ENCODE measurements at places on chromosomes 7 and 10.

GRCh38 chr10:30046476-30046875 lies 12.9 kb downstream of the JCAD start:
- DNase-seq, result no peak

GRCh38 chr7:107461938-107462533 lies 7.8 kb upstream of the GPR22 start:
- DNase-seq, result no peak

- DNase-seq, result peak; percentile 42
Measured at GRCh38 chr7:55533050-55533728, 39.1 kb downstream of the VOPP1 start.

GRCh38 chr10:15740261-15740660 lies 20.5 kb upstream of the ITGA8 start:
- DNase-seq, result no peak

GRCh38 chr10:100912605-100913469 lies at the start of gene SLF2:
TSS of gene SLF2 (plus strand) at chr10:100912963. CDS start at chr10:100913111, 148 bp downstream.
- DNase-seq, result peak; percentile 78

GRCh38 chr10:97459111-97459510 lies 13.1 kb downstream of the ZDHHC16 start:
- no peak for DNase-seq

DNA sequence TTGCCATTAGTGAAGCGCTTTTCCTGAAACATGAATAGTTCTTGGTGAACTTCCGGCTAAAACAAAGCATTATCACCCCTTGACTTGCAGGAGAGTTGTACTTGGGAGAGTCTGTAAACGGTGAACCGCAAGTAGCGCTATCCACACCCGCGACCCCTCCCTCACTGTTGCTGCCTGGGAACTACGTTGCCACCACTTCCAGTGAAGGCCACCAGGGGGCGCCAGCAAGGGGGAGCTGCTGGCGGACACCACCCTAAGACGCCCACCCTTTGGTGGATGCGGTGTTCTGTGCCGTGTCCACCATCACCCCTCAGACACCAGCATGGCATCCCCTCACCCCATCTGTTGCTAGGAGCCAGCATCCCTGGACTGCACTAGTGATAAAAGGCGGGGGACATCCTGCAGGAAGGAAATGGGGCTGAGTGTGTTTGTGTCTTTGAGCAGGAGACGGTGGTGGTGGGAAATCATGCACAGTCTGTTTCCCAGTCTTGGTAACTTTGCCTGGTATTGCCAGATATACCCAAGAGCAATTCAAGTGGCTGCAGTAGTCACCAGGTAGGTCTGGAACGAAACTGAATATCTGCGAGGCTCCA lies 298.2 kb downstream of the FRMD4A start:
- DNase-seq, result peak; percentile 39

GRCh38 chr10:239109-239508 lies 103.9 kb downstream of the ZMYND11 start:
- no peak for DNase-seq

DNA sequence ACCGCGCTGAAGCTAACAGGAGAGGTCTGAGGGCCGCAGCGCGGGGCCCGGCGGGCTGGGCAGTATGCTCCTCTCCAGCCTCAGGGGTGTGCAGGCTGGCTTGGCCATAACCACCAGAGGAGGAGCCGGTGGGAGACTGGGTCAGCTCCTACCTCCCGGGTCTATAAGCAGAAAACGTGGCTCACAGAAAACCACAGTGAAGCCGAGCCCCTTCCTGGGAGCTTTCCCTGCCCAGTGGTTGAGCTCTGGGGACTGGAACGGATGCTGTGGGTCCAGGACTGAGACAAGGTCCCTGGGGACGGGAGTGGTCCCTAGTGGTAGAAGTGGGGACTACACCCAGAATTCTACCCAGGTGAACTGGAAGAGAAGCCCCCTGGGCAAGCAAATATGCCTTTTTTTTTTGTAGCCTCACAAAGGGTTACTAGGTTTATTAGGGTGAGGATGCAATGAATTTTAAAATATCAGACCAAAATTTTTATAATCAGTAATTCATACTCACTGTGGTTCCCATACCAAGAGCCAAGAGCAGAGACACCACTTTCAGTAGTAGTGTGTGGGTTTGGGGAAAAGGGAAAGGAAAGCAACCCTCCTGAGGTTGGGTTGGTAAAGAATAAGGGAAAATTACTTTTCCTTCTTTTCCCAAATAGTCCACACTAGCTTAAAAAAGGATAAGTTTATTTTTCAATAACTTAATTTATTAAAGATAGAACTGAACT lies 67.9 kb upstream of the PRKCQ start:
- DNase-seq, result peak; percentile 44

GRCh38 chr10:132866601-132867381 lies 75.6 kb downstream of the CFAP46 start:
- DNase-seq, result no peak

GRCh38 chr10:71138166-71138830 lies 74.1 kb upstream of the UNC5B start:
- no peak for DNase-seq

DNA sequence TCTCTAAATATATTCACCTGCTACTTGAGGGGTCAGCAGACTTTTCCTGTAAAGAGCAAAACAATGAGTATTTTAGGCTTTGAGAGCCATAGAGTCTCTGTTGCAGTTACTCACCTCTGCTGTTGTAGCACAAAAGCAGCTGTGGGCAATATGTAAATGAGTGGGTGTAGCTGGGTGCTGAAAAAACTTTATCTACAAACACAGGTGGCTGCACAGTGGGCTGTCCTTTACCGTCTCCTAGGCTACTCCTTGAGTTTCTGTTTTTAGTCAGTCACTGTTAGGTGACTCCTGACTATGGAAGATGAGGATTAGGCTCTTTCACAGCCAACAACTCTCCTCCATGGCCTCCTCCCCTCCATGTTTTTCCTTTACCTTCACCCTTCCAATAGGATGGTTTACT lies 286.1 kb upstream of the C7orf33 start:
- DNase-seq, result no peak

- DNase-seq, result no peak
Measured at GRCh38 chr10:72334196-72334824, 20.4 kb downstream of the DNAJB12 start.

DNA sequence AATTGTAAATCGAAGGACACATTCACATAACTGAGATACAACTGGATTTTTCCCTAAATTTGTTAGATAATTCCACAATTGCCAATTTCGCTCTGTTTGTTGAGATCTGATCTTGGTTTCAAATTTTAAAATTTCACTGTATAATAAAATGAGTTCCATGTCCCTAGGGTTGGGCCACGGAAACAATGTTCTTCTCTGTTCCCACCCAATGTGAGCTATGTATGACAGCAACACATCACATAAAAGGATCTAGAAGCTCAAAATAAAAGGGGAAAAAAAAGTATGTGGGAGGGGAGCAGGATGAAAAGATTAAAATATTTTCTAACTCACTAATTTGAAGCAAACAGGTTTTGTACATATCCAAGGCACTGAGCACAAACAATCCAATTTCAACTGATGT lies 287.8 kb upstream of the MKLN1 start:
- DNase-seq, result no peak

DNA sequence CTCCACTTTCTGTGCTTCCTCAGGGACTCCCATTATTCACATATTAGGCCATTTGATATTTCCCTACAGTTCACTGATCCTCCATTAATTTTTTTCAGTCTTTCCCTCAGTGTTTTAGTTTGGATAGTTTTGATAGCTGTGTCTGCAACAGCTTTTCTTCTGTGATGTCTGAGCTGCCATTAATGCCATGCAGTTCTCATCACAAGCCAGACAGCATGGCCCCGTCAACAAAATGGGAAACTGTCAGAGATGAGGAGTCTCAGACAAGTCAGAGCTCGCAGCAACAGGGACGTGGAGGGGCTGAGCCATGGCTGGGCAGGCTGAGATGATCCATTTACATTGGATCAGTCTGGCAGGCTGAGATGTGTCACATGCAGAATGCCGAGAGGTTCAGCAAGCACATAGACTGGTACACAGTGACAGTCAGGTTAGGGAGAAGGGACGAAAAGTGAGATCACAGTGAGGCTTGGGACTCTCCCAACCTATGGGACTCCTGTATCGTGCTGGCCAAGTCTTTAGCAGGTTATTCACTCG lies 65.4 kb downstream of the NPS start:
- no peak for DNase-seq

DNA sequence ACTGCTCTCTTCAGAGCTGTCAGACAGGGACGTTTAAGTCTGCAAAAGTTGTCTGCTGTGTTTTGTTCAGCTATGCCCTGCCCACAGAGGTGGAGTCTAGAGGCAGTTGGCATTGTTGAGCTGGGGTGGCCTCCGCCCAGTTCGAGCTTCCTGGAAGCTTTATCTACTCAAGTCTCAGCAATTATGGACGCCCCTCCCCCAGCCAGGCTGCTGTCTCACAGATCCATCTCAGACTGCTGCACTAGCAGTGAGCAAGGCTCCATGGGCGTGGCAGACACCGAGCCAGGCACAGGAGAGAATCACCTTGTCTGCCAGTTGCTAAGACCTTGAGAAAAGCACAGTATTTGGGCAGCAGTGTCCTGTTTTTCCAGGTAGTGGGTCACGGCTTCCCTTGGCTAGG lies 98.1 kb downstream of the SDHAF3 start:
- DNase-seq, result no peak

DNA sequence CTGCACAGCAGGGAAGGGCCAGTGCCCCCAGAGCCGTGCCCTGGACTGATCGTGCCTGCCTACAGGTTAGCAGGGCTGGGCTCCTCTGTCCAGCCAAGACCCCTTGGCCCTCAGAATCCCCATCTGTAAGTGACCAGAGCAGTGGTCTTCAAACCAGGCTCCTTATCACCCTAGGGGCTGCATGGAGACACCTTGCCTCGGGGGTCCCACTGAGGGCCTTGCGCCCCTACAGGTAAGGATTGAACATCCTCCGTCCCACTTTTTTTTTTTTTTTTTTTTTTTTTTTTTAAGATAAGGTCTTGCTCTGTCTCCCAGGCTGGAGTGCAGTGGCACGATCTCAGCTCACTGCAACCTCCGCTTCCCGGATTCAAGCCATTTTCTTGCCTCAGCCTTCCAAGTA lies 32.6 kb upstream of the RADIL start:
- no peak for DNase-seq

DNA sequence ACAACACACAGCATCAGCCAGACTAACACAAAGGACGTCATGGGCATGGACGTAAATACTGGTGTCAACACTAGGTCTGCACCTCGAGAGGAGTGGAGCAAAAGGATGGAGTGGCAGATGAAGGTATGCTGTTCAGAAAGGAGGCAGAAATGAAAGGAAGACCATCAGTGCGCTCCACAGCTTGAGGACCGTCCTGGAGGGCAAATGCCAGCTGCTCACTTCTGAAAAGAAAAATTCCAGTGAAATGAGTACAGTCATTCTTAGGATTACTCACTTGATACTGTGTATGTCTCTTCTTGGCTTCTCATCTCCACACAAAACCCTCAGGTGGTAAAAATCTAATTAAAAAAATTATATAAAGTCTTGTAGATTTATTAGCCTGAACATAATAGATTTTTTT lies 44.8 kb downstream of the EGFR start:
- no peak for DNase-seq

DNA sequence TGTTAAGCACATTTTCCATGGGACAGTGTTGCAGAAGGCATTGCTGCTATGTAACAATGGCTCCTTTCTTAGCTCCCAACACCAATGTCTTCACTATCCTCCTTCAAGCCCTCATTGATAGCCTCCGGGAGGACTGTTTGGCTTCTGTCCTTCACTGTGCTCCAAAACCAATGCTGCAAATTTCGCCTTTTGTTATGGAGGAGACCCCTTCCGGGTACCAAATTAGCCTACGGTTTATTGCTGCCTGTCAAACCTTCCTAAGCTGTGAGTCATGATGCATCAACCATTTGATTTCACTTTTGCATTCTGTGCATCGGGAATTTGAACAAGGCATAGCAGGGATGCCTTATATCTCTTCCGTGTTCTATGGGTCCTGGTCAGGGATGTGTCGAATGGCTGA lies 432.9 kb downstream of the GATA3 start:
- no peak for DNase-seq

- no peak for DNase-seq
Measured at GRCh38 chr7:81960026-81960425, 190.2 kb upstream of the HGF start.

GRCh38 chr10:48439031-48439430 lies 132.6 kb downstream of the MAPK8 start:
- DNase-seq, result no peak

GRCh38 chr10:118680197-118680596 lies 74.6 kb downstream of the CACUL1 start:
- no peak for DNase-seq

- DNase-seq, result no peak
Measured at GRCh38 chr7:47528471-47528870, 53.4 kb downstream of the TNS3 start.

- DNase-seq, result no peak
Measured at GRCh38 chr7:118346748-118347147, 122.2 kb downstream of the ANKRD7 start.

- no peak for DNase-seq
Measured at GRCh38 chr10:8070440-8070839, 16.0 kb downstream of the GATA3 start.

DNA sequence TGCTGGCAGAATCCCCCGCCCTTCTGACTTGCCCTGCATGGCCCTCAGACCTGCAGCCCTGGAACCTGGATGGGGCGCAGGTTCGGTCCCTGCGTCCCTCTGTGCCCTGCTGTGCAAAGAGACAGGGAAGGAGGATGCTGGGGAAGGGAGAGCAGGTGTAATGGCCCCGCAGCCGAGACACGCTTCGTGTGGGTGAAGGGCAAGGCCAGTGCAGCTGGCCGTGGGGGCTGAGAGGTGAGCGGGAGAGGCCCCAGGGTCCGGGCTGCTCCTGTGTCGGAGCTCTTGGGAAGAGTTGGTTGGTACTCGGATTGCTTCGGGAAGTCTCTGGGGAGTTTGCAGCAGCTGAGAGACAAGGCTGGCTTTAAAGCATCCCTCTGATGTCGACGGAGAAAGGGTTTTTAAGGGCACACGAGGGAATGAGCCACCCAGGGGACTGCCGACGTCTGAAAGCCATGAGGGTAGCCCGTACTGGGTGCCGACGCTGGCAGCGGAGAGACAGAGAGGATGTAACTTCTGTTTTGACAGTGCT lies 6.5 kb downstream of the ELFN1 start:
- DNase-seq, result no peak

DNA sequence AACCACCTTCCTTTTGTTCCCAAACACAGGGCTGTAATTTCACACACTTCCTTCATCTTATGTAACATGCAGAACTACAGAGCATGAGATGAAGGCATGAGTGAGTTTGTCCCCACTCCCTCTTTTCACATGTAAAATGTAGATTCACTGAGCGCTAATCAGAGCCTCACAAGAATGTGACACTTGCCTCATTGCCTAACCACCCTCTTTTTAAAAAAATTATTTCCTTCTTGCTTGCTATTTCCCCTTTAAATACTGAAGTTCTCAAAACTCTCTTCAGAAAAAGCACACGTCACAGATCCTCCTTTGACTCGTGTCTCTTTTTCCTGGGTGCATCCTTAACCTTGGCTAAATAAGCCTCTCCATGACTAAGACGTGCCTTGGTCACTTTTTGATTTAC lies 121.2 kb upstream of the TARP start:
- no peak for DNase-seq
